ENCODE measurements at places on chromosomes 3 and 15.

DNA sequence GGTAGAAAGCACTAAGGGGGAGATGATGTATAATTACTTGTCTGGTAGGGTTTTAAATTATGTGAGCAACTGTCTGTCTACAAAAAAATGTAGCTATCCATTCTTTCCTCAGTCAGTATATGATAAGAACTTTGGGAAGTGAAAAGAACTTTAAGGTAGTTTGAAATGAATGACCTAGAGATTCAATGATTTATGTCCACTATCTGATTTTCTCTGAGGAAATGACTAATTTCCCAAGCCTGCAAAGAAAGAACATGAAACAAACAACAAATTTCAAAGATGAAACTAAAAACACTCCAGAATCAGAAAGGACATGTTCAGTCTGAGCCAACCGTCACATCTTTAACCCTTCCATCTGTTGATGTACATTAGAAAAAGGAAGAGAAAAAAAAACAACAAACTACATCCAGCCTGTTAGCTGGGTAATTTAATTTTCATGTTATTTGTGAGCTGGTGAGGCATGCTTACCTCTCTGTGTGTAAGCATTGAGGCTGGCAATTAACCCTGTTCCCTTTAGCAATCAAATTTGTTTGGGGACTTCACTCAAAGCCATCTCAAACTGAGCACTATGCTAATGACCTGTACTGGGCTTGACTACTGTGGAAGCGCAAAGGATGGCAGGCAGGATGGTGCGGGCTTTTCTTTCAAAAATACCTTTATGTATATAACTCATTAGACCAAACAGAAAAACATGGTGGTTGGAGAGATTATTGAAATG, 220.1 kb downstream of the TUSC7 start:
- DNase-seq: no peak

DNA sequence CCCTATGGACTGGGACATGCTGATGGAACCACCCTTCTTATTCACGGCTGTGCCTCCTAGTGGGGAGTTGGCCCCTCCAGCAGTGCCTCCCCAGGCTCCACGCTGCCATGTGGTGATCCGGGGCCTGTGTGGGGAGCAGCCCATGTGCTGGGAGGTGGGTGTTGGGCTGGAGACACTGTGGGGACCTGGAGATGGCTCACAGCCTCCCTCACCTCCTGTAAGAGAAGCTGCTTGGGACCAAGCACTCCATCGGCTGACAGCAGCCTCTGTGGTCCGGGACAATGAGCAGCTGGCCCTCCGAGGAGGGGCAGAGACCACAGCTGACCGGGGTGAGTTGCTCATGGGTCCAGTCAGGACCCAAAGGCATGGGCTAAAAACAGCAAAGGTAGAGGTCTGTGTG, 9.1 kb downstream of the ALG3 start:
- no peak for DNase-seq

DNA sequence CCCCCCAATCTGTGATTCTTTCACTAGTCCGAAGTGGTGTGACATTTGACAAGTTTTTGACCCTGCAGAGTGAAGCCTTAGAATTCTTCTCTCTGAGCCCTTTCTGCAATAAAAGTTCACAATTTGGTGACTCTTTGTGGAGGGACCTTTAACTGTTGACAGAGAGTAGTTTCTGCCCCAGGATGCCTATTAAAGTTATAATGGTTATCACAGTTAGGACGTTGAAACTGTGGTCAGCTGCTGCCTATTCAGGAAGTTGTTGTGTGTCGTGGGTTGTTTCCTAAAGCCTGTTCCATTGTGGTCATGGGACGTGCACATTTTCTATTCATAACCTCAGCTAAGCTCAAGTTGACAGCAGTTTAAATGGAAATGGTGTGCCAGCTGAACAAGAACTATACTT, 274.5 kb downstream of the NEK10 start:
- no peak for DNase-seq

DNA sequence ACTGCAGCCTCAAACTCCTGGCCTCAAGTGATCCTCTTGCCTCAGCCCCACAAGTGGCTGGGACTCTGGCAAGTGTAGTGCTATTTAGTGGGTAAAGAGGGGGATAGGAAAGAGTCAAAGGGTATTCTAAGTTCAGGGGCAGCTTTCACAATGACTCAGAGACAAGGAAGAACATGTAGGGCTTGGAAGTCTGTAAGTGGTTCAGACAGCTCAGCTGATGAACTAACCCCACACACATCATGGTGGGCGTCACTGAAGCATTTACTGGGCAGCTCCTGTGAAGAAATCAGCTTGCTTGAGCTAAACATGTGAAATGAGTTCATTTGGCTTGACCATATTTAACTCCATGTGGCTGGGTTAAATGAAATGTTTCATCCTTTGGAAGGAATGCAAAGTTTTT, 34.6 kb upstream of the THSD4 start:
- DNase-seq: no peak

- no peak for DNase-seq
Measured at GRCh38 chr15:92510163-92510882, 116.6 kb downstream of the ST8SIA2 start.

- DNase-seq: no peak
Measured at GRCh38 chr3:111314898-111315297, 227.1 kb upstream of the CD96 start.

DNA sequence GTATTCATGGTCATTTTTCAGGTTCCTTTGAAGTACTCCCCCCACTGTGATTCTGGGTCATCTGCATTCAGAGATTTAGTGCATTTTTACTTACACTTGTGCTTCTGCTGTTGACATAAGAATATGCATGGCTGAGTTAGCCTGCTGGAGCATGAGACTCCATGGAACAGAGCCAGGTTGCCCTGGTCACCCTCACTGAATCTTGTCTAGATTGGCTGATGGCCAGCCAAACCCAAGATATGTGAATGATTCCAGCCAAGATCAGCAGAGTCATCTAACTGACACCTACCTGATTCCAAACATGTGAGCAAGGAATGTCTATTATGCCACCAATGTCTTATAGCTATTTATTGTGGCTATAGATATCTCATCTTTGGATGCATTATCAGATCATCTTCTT, 25.1 kb downstream of the DTWD1 start:
- no peak for DNase-seq

DNA sequence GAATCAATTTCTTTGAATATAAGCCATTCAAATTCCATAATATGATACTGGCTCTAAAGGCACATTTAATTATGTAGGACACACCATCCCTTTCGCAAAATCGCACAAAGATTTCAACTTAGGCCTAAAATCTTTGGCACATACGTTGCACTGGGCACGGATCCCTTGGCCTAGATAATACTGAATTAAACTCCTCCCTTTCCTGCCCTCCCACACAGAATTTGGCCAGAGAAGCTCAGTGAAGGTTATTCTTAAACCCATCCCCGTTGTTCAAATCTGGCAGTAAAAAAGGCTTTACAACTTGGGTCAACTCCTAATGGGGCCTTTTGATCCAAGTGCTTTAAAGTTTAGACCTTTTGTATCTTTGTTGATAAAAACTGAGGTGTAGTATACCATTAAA, 247.2 kb downstream of the PTPRG start:
- no peak for DNase-seq

GRCh38 chr3:139756529-139757103, 78.8 kb upstream of the NMNAT3 start:
- DNase-seq: no peak

- no peak for DNase-seq
Measured at GRCh38 chr3:11717301-11717700, 73.6 kb upstream of the VGLL4 start.

DNA sequence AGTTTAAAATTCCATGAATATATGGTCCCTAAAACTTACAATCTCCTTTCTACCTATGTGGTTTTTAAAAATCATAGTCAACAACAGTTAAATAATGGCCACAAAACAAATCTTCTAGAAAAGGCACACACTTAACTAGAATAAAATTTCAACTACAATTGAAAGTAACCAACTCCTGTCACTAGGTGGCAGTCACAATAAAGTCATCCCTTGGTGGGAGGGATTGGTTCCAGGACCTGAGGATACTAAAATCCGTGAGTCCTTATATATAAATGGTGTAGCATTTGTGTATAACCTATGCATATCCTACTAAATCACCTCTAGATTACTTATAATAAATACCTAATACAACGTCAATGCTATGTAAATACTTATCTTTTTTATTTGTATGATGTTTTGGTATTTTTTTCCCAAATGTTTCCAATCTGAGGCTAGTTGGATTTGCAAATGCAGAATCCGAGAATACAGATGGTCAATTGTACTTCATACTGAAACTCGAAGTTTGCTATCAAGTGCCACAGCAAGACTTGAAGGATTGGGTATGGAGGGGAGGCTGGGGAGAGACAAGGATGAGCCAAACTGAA, 172.6 kb downstream of the FMN1 start:
- no peak for DNase-seq

GRCh38 chr15:63971427-63971805, 74.9 kb downstream of the DAPK2 start:
- DNase-seq: no peak

DNA sequence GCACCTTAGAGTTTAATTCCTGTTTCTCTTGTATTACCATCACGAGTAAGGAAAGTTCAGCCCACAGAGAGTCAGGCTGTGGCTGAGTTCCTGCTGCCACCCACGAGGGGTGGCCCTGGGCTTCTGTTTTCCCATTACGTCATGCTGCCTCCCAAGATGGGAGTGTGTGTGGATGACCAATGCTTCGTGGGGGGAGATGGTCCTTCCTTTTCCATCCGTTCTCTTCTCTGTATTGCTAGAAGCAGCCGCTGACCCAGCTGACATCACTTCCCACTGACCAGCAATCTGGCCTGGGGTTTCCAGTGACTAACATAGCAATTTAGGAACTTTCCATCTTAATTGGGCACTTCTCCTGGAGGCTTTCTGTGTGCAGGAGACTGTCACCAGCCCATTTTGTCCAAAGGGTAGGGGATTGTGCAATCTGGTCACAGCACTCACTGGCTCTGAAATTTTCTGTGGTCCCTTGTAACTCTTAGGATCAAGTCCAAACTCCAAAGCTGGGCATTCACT, 9.3 kb downstream of the IRAK2 start:
- peak; percentile 39 for DNase-seq

GRCh38 chr15:43524254-43524845, 6.9 kb downstream of the MAP1A start:
- DNase-seq: no peak

- DNase-seq: no peak
Measured at GRCh38 chr3:181839039-181839915, 127.6 kb downstream of the SOX2 start.

GRCh38 chr15:63405683-63406390, 24.2 kb upstream of the CA12 start:
- DNase-seq: no peak

DNA sequence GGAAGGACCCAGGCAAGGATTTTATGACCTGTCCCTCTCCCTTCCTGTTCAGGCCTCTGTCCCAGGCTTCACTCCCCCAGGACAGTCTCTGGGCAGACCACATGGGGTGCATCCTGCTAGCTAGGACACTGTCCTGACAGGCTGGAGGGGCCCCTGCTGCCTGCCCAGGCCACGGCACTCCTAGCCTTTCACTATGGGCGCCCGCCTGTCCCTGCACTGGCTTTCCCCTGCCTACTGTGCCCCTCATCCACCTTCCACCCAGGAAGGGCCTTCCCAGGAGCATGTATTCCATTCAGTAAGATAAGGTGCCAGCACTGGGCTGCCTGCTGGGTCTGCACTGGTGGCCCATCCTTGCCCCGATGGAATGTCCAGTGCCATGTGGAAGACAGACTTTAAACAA, 145.3 kb downstream of the DNAJB8 start:
- DNase-seq: no peak

DNA sequence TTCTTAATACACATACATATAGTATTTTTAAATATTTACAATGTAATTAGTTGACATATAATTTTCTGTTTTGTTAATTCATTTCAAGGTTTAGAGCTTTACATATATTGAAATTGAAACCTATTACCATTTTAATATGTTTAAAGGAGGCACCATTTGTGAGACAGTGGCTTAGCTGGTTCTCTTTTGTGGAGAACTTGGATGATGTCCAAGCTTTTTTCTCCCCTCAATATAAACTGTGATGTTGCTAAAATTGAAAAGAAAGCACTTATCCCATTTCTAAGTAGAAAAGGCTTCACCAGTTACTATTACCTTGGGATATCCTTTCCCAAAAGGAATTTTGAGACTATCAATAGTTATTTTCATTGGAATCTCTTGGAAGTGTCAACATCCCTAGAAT, 707.2 kb downstream of the NTRK3 start:
- DNase-seq: no peak

- no peak for DNase-seq
Measured at GRCh38 chr3:152309535-152310307, 41.0 kb downstream of the MBNL1 start.

DNA sequence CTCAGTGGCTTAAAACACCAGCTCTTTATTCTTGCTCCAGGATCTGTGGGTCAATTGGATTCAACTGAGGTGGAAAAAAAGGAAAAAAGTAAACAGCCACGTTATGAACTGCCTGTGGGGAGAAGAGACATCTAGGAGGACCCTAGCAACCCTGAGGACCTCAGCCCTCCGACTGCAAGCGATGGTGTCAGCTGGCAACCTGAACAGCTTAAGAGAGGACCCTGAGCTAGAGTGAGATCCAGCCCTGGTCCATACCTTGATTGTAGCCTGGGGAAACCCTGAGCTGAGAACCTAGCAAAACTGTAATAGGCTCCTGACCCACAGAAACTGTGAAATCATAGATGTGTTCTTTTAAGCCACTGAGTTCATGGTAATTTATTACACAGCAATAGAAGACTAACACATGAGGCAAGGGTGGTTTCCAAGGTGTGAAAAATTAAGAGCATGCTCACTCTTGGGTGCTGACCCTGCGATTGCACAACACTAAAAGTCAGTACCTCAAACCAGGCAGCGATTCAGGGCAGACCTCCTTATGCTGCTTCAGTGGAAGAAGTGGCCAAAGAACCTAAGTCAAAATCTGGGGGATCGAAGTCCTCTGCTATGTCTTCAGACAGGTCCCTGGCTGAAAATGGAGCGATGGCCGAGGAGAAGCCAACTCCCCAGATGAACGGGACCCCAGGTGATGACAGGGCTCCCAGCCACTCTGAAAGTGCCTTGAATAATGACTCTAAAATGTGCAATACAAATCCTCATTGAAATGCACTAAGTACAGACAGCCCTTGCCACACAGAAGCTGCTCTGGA, 57.7 kb downstream of the GASK1A start:
- no peak for DNase-seq

DNA sequence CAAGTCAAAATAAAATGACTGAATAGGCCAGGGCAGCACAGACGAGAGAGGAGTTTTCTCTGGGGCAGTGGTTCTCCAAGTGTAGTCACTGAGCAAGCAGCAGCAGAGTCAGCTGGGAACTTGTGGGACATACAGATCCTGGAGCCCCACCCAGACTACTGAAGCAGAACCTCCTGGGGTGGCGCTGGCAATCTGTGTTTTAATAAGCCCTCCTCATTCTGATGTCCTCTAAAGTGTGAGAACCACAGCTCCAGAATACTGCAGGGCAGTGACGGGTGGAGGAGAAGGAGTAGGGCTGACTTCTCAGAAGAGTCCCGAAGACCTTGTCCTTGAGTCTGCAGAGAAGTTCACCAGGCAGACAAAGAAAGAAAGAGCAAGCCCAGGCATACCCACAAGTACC, 251.3 kb upstream of the HES1 start:
- no peak for DNase-seq

DNA sequence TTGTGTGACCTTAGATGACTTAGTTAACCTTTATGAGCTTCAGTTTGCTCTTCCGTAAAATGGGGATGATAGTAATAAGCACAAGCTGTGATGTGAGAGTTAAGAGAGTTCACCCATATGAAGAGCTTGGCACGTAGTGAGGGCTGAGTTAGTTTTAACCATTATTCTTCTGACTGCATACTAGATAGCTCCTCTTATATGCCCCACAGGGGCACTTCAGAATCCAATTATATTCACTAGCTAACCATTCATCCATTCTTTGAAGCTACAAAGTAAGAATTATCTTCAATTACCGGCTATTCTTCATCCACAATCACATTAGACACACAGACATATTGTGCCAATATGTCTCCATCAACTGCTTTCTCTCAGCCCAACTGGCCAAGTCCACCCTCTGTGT, 159.0 kb upstream of the STT3B start:
- no peak for DNase-seq
